ENCODE measurements at places on chromosomes 1 and 21.

- no peak for DNase-seq
Measured at GRCh38 chr1:194052514-194053338, 866.3 kb upstream of the B3GALT2 start.

DNA sequence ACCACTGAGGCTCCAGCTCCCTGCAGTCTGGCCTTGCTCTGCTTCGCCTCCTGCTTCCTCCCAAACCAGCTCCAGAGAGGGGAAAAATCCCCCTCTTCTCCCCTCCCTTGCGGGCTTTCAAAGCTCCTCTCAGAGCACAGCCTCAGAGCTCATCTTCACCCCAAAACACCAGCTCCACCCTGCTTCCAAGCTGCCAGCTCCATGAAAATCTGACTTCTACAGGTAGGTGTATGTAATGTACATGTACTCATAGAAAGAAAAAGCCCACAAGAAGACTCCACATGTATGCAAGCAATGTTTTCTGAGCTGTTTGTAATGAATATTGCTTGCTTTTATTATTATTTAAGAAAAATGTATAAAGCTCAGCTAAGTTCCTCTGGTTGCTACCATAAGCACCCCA is 8.4 kb downstream of the SLC41A1 start:
- DNase-seq, result no peak

DNA sequence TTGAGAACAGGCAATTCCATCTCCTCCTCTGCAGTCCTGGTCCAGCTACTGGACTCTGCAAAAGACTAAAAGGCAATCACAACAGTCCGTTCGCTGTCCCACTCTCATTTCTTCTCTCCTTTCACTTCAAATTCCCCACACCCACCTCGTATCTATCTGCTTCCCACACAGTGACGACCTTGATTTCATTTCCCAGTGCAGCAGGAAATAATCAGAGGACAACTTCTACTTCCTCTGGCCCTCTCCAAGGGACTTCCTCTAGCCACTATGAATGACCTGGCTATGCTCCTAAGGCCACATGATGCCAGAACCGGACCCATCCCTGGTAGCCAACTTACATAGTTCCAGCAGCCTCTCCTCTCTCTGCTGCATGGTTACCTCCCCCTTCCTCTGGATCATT is 8.0 kb downstream of the NOL9 start:
- no peak for DNase-seq

DNA sequence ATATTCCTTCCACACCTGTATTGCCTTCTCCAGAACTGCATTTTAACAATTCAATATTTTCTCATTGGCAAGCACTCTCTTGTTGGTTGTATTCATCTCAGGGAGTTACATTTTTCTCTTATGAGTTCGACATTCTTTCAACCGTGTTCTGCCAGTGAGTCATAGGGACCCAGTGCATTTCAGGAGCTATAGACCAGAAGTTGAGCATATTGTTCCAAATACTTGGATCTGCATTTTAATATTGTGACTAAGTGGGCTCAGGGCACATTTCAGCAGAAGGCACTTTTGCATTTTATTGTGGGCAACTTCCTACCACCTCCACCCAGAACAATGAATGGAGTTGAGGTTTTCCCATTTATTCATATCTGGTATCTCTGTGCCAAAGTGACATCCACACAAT is 132.8 kb downstream of the TNFSF18 start:
- DNase-seq, result no peak

DNA sequence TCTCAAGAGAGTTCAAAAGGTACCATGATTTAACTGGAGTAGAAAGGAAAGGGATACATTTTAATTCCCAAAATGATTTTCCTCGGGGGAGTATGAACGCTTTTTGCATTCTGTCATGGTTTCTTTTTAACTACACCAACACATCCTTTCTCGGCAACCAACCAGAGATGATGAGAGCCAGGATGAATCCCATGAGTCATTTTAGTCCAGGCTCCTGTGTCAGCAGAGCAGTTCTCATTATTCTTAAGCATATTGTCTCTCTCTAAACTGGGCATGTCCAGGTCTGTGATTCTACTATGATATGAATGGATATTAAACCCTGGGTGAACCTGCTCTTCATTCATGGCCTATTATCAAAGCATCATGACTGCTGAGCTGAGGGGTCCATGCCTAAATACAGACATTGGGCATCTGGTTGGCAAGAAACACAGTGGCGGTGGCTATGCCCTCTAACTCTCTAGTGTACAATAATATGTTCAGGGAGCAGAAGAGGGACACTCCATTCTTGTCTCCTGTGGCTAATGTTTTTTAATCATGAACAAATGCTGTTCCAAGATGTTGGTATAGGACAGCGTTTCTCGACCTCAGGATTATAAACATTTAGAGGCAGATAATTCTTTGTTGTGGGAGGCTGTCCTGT is 124.3 kb upstream of the ESRRG start:
- DNase-seq, result no peak

GRCh38 chr1:8089535-8090228 is 63.6 kb upstream of the ERRFI1 start:
- no peak for DNase-seq

DNA sequence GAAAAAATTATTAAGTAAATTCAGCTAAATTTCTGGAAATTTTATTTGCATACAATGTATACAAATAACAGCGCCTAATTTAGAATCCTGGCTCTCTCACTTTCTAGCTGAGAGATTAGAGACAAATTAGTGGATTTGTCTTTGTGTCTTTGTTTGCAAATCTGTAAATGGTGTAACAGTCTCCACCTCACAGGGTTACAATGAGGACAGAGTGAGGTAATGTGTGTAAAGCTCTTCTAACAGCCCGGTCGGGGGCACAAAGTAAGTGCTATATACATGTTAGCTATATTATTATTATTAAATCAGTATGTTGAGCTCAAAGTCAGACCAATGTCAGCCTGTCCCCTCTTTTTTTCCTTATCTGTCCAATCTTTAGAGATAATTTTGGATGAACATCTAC is 5.0 kb upstream of the ADAMTSL4 start:
- no peak for DNase-seq

- peak; percentile 73 for DNase-seq
Measured at GRCh38 chr1:95117207-95118066, at the start of gene TLCD4. TLCD4 (plus strand) TSS chr1:95117355; CDS start chr1:95143902, 26,547 bp downstream.

DNA sequence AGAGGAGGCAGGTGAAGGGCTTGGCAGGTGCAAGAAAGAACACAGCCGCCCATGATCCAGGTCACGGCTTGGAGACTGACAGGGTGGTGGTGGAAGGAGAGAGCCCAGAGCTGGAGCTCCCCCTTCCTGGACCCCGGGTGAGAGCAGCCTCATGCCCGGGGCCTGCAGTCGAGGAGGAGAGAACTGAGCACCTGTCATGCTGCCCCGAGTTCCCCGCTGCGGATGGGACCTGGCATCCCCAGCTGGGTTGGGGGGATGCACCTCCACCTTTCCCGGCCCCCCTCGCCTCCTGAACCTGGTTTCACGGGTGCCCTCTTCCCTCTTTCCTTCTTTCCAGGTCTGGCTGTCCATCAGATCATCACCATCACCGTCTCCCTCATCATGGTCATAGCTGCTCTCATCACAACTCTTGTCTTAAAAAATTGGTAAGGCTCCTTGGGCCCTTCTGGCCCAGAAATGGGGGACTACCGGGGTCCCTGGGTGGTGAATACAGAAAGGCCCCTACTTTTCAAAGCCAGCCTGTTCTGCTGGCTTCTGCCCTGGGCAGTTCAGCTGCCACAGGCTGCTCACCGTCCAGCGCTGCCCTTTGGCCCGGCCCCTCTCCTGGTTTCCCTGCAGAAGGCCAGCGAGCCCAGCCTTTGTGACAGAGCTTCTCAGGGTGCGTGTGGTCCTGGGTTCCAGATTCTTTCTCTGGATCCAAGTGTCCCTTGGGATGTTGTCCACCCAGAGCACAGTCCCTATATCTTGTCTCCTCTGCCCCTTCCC is 115.3 kb downstream of the AJAP1 start:
- DNase-seq, result no peak

- peak; percentile 66 for DNase-seq
Measured at GRCh38 chr1:51768971-51769588, 109.4 kb downstream of the NRDC start.

- no peak for DNase-seq
Measured at GRCh38 chr1:157965584-157965983, 27.9 kb upstream of the KIRREL1 start.

DNA sequence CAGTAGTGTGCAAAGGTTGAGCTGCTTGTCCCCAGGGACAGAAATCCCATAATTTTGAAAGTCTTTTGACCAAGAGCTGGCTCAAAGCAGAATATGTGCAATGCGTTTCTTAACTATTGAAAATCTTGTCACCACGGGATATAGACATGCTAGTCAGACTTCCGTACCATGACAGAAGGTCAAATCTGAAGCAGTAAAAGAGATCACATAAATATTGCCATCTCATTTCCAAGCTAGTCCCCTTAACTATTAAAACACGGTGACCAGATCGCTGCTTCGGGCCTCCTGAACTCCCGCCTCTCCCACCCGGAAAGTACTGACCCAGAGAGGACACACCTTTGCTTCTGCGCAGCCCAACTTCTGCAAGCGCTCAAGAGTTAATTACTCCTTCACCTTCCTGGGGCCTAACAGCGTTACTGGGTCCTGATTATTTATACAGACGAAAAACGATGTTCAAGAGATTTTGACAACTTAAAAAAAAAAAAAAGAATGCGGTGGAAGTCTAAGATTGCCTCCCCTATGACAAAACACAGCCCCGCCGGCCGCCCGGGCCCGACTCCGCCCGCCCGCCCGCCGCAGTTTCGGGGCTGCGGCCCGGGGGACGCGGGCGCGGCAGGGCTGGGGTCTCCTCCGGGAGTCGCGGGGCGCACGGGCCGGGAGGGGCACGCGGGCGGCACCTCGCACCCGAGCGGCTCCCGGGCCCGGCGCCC is 692 bp downstream of the SORT1 start:
- DNase-seq, result peak; percentile 27
